A549 treated with CORT108297 at 1 μM for 4 hours (cell line): ENCODE measurements at places on chromosomes 3 and 15. TPM values are rescaled to one million over a fixed set of nuclear protein-coding genes. Genes with fewer than 3 reads are reported as not detected.

Gene ALG1L2
- not detected in 5 replicates for total RNA-seq

Gene ERICH6
- 0.18 TPM in 1 of 5 replicates, not detected in the others for total RNA-seq

Gene HRG
- total RNA-seq: not detected in 5 replicates

Gene PEX5L
- total RNA-seq: not detected in 5 replicates

Gene SEMA6D
- total RNA-seq: not detected in 5 replicates

Gene DNASE1L3
- total RNA-seq: 0.06 to 0.28 TPM in 2 of 5 replicates, not detected in the others

Gene PROS1
- total RNA-seq: 8.0 to 11.2 TPM (median 8.5 TPM) in 5 replicates

Gene GP9
- not detected in 5 replicates for total RNA-seq

Gene CNTN4
- not detected in 5 replicates for total RNA-seq

Gene RTP3
- total RNA-seq: not detected in 5 replicates

Gene PLS1
- total RNA-seq: 11.4 to 14.5 TPM (median 12.9 TPM) in 5 replicates

Gene LARP6
- total RNA-seq: 54.5 to 81.7 TPM (median 80.0 TPM) in 5 replicates
